Stimulated activated CD8-positive, alpha-beta memory T cell treated with anti-CD3 and anti-CD28 coated beads, Interleukin-2, amount 100 ng/mL, for 48 hours (primary cell): ENCODE measurements at places on chromosomes 6 and 20.

GRCh38 chr6:131135244-131136020 is at the start of gene AKAP7:
Gene AKAP7, plus strand, starts transcription at chr6:131135467. Its CDS starts 297 bp downstream, at chr6:131135764.
- peak; percentile 44 for DNase-seq

- no peak for DNase-seq
Observed at GRCh38 chr20:60092729-60093128, 134.5 kb downstream of the CDH26 start.

DNA sequence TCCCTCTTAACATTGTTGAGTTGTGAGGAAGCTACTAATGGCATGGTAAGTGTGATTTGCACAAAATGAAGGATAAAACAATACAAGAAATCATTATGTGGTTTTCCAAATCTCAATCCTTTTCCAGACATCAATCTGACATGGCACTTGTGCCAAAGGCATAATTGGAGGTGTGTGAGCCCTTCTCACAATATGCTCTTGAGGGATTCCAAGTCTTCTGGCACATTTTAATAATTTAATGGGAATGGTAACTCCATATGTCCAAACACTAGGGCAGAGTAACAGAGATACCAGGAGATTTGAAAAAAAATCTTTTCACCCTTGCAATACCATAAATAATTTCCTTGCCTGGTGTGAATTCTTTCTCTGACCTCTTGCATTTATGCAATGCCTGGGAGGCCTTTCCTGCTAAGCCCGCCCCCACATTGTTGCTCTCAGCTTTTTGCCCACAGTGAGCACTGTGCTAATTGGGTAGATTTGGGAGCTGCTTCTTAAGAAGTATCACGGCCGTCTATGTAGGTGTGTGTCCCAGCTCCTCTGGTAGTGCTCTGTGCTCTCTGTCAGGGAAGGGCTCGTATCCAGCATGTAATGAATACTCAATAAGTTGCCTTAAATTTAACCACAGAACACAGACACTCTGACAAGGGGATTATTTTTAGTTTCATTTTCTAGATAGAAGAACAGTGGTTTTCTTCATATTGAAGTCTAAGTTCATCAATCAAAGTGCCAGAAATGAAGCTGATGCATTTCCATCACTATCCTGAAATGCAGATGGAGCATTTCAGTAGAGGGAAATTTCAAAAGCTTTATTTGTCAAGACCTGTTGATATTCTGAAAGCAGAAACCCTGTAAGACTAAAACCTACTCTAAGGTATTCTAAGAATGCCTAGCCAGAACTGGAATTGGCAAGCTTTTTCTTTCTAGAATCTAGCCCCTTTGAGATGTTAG is 54.4 kb upstream of the CEP85L start:
- DNase-seq = no peak

DNA sequence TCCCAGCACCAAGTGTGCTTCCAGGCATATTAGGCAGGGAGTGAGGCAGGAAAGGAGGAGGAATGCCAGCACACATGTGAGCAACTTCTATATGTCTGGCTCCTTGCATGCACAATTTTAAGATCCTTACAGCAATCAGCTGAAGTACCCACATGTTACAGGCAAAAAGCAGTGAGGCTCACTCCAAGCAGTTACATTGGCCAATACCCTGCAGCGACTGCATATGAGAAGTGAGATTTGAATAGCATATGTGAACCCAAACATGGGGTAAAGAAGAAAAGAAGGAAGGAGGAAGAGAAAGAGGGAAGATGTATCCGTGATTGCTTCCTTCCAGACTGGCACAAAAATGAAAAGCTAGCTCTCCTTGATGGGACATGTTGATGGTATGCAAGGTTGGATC is 193.6 kb downstream of the PTPRT start:
- no peak for DNase-seq

DNA sequence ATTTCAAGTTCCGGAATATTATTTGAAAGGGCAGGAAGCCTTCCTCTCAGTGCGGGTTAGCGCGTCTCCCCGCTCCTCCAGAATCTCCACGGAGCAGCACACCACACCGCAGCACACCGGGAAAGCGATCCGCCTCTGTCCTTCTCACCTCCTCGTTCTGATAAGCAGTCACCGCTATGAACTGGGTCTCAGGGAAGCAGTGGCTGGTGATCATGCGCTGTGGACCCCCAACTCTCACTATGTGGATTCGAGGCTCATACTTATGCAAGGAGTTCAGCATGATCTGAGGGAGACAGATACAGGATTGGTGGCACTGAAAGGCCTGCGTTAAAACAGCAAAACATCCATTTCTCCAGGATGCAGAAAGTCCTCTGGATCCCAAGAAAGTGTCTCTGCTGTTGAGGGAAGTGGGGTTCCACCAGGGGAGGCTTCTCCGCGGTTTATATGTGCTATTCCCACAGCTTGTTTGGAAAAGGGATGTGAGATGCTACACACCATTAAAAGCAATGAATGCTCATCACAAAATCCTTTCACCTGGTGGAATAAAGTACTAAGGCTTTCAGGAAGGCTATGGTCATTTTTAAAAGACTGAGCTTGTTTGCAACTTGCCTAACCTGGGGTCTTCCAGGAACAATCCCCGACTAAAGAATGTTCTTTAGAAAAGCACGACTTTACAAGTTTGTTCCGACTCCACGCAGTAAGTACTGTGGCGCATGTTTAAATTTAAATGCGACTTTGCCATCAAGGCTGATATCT is 1.9 kb downstream of the TBXT start:
- DNase-seq = no peak

GRCh38 chr20:51763965-51764602 is 4.1 kb downstream of the ATP9A start:
- no peak for DNase-seq

- DNase-seq = no peak
Observed at GRCh38 chr6:163461696-163462095, 47.2 kb downstream of the QKI start.

DNA sequence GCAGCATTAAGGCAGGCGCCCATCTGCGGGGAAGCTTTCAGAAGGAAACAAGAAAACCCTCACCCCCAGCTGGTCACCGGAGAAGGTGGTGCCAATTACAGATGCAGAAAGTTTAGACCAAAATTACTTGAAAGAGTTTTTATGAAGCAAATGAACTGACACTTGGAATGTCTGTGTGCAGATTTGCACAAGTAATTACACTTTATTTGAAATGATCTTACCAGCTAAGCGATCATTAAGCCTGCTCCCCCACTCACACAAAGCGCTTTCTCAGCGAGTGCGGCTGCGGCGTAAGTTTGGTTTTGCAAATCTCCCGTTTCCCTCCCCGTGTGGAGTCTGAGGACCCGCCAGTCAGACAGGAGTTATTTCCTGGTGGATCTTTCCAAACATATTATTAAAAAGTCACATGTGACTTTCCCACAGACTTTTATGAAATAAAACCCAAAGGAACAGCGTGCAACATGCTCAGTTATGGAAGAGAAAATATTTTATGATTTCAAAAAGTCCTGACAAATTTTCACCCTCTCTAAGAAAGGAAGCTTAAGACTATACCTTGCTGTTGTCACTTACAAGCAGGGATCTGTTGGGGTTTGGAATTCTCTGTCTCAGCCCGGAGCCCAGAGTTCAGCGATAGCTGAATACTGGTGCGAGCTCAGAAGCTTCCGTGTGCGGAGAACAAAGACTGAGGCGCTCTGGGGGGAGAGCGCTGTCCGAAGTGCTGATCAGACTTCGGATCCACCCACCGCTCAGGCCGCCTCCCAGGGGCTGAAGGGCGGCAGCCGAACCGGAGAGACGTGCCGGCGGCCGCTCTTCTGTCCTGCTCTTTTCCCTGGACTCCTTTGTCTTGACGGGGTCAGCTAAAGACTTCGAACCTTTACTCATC is 2.7 kb upstream of the MYT1 start:
- DNase-seq = peak; percentile 15

- no peak for DNase-seq
Observed at GRCh38 chr6:158834675-158835385, 15.7 kb upstream of the EZR start.

GRCh38 chr6:113645576-113645970 is 211.6 kb upstream of the MARCKS start:
- no peak for DNase-seq

GRCh38 chr6:54706844-54707605 is 139.5 kb upstream of the FAM83B start:
- DNase-seq = no peak

- no peak for DNase-seq
Observed at GRCh38 chr6:16809753-16810358, 48.6 kb upstream of the ATXN1 start.

DNA sequence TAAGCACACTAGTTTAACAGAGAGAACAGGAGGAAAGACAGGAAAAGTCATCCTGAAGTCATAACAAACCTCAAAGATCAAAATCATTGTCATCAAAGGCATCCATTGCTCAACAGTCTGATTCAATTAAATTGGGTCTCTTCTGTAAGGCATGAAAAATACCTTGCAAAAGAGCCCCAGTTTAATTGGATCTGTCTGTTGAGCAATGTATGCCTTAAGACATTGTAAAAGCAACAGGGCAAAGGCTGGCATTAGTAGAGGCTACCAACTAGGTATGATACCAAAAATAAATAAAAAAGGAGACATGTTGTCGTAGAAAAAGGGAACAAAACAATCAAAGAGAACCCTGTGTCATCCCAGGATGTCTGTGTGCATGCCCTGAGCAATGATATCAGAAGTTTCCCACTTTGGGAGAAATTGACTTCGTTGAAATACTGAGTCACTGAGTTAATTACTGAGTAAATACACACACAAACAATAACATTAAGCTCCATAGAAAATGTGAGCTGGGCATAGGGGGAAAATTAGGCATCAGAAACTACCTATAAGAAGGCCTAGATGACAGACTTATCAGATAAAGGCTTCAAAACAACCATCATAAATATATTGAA is 1013.8 kb upstream of the CITED2 start:
- no peak for DNase-seq

GRCh38 chr6:106600329-106600728 is 29.0 kb downstream of the RTN4IP1 start:
- DNase-seq = no peak

- no peak for DNase-seq
Observed at GRCh38 chr6:44804546-44805159, 417.1 kb downstream of the CDC5L start.

- DNase-seq = no peak
Observed at GRCh38 chr6:116409756-116410155, 39.0 kb downstream of the DSE start.

DNA sequence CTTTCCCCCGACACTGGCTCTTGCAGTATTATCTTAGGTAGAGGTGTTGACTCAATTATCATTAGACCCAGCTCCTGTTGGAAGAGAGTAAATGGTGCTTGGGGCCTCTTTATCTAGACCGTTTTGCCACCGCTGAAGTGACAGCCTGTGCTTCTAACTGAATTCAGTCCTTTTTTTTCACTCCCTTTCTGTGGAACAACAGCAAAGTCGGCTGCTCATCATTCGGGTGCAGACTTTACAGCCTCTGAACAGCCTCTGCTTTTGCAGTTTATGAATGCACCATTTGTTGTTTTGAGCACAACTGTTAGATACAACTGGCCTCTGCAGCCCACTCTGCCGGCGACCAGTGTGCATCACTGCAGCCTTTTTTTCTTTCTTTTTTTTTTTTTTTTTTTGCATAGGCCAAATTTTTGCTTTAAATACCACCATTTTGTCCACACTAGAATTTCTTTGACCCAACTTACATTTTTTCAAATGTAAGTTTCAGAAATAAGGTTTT is 35.8 kb downstream of the RREB1 start:
- DNase-seq = no peak

DNA sequence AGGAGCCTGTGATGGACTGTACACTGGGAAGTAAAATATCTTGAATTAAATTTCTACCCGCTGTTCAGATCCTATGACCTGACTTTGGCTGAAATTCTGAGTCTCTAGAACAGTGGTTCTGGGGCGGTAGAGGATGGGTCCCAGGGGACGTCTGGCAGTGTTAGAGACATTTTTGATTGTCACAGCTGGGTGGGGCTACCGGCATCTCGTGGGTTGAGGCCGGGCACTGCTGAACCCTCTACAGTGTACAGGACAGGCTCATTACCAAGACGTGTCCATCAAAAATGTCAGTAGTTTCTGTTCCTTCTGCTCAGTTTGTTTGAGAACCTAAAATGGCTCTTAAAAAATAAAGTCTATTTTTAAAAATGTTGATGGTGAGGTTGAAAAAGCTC is 11.5 kb upstream of the RPS6KA2 start:
- DNase-seq = no peak

DNA sequence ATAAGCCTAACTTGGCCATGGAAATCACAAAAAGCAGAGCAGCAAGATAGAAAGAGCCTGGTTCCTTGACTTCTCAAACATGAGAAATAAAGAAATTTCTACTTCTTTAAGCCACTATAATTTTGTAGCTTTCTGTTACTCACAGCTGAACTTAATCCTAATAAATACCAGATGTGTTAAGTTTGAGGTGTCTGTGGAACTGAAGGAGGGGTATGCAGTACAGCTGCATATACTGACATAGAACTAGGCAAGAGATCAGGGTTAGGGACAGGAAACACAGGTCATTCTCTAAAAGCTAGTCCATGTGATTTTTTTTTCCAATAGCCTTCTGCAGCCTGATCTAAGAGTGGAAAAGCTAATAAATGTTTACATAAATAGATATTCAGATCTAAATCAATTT is 123.9 kb downstream of the COL12A1 start:
- DNase-seq = no peak

GRCh38 chr20:52668626-52669025 is 303.5 kb upstream of the TSHZ2 start:
- no peak for DNase-seq

- no peak for DNase-seq
Observed at GRCh38 chr6:95784869-95785268, 207.5 kb downstream of the MANEA start.

DNA sequence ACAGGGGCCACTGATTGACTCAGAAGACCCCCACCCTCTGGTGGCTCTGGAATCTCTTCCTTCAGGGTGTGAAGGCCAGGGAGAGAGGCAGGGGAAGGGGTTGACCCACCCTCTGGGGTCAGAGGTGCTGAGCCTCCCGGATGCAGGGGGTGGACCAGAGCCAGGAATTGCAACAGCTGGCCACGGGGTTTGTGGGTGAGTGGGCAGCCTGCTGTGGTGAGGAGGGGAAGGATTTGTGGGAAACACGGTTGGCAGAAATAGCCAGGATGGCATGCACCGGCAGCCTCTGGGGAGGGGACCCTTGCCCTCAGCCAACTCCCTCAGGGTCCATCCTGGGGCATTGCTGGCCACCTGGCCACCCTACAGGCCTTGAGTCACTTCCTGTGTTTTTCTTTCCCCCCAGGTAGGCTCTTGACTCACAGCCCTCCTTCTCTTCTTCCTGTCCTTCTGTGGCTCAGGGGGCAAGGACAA is 92.8 kb downstream of the MRPL14 start:
- DNase-seq = no peak

DNA sequence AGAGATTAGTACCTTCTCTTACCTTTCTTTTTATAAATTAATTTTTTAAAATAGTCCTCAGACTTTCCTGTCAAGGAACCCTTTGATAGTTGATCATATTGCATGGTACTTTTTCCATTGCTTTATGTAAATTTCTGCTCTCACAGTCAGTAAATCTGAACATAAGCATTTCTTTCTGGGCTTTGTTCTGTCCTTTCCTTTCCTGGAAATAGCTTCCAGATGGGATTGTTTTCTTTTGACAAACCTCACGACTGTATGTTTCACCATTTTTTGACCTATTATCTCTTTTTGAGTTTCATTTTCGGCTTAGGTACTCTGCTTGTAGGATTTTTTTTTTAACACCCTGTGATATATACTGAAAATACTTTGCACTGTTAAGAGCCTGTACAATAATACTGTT is 32.6 kb downstream of the UTRN start:
- no peak for DNase-seq

- no peak for DNase-seq
Observed at GRCh38 chr6:25202504-25202903, 76.7 kb upstream of the CARMIL1 start.
